ENCODE measurements at places on chromosomes 5 and 9.

DNA sequence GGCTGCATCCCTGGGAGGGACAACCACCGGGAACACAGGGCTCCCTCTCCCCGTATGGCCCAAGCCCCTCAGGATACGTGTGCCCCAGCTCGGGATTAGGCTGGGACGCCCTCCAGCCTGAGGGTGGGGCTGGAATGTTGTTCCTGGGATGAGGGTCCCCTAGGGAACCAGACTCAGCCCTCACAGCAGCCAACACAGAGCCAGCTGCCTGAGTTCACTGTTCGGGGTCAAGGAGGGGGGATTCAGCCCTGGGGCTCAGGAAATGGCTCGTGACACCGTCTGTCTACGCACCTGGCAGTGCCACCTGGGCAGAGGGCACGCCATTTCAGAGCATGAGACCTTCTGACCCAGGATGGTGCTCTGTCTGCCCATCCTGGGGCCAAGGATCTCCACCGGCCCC is 8.9 kb downstream of the RNF44 start:
- DNase-seq, result no peak

- no peak for DNase-seq
Measured at GRCh38 chr5:55864606-55865541, 13.7 kb downstream of the IL31RA start.

DNA sequence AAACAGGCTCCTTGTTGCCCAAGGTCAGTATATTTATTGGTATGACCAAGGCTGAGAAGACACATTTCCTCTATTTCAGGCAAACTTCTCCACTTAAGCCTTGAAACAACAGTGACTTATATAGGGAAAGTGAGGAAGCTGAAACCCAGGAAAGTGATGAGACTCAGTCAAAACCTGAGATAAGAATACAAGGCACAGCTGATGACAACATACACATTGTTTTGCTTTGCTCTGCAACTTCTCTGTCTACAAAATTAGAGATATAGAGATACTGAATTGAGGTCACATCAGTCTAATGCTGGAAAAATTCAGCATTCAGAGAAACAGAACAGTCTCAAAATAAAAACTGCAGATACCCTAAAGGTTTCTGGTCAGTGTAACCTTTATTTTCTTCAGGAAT is 586.1 kb downstream of the DNAH5 start:
- DNase-seq, result no peak

- DNase-seq, result no peak
Measured at GRCh38 chr5:53170746-53171349, 61.3 kb upstream of the MOCS2 start.

DNA sequence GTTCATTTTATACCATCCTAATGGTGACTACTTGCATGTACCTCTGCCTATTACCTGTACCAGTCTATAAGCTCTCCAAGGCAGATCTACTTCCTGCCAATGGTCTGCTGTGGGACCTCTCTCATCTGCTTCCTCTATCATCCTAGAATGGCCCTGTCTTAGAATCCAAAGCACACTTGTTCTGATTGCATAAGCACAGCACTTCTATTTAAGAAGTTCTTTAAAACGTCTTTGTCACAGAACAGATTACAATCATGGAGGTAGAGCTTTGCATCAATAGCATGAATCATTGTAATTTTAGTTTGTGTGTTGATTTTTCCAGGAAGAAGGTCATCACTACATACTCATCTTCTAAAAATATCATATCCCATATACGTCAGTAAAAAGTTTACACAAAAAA is 131.8 kb upstream of the ACOT12 start:
- no peak for DNase-seq

Measured in activated CD4-positive, alpha-beta T cell treated with anti-CD3 and anti-CD28 coated beads for 1 hour (primary cell).